ENCODE measurements at places on chromosomes 4 and X.

- DNase-seq = no peak
These were observed 227.8 kb downstream of the DCLK2 start for GRCh38 chr4:150305995-150306394.

DNA sequence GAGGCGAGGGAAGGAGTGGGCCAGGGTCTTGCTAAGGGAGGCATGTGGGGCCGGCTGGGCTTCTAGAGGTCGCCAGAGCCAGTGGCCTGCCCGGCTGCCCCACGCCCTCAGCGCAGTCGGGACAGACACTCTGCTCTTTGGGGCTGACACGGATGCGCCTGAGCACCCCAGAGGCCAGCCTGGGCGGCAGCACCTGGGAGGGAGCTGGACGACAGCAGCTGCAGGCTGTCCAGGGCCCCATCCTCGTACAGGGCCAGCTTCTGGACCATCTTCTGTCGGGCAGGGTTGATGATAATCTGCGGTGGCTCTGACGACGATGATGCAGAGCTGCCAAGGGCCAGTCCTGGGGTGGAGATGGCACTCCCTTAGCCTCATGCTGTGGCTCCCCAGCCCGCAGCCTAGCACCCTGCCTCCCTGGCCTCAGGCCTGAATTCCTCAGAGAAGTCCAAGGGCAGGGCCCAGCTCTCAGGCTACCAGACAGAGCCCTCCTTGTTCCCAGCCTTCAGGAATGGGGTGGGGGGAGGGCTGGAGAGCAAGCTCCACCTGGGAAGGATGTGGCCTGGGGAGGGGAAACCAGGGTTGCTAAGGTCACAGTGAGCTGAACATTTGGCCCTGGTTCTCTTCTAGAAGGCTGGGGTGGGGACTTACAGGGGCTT lies 7.2 kb downstream of the IRAK1 start:
- no peak for DNase-seq

DNA sequence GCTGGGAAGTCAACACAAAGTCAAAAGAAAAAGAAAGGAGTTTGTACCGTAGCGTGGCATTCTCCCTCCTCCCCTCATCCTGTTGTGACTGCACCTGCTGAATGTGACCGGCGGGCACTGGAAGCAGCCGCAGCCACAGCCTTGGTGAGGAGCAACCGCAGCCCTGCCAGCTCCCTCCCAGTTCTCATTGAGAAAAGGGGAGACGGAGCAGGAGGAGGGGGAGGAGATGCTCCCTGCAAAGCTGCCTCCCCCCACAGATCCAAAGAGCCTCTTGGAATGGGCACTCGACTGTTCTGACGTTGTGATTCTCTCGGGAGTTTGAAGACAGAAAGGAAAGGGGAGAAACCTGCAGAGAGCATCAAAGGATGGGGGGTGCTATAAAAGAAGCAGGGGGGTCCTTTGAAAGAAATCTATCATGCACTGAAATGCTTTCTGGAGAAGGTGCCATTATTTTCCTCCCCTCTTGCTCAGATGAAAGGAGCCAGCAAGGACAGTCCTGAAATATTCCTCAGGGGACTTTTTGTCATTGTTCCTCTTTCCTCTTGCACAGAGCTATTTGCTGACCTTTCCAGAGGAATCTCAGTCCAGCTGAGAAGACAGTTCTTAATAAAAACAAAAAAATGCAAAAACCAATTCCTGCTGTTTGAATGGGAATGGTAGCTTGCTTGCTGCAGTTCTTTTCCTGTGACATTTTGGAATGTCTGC lies 429.7 kb downstream of the MAPK10 start:
- peak; percentile 86 for DNase-seq

GRCh38 chr4:56828784-56829535 lies 7.5 kb upstream of the SPINK2 start:
- DNase-seq = no peak
